ENCODE measurements at places on chromosomes 5 and 9. TPM values are rescaled to one million over a fixed set of nuclear protein-coding genes. Genes with fewer than 3 reads are reported as not detected.

GRCh38 chr9:3292311-3292710, 233.5 kb downstream of the RFX3 start:
- no peak overlapping the region for H3K4me3 ChIP-seq
- no peaks in the 10 kb centered on the region for H3K27me3 ChIP-seq
- no peak overlapping the region for H3K27ac ChIP-seq
- peaks cover 19% of the 10 kb centered on the region for H3K4me1 ChIP-seq
- no peak for DNase-seq

DNA sequence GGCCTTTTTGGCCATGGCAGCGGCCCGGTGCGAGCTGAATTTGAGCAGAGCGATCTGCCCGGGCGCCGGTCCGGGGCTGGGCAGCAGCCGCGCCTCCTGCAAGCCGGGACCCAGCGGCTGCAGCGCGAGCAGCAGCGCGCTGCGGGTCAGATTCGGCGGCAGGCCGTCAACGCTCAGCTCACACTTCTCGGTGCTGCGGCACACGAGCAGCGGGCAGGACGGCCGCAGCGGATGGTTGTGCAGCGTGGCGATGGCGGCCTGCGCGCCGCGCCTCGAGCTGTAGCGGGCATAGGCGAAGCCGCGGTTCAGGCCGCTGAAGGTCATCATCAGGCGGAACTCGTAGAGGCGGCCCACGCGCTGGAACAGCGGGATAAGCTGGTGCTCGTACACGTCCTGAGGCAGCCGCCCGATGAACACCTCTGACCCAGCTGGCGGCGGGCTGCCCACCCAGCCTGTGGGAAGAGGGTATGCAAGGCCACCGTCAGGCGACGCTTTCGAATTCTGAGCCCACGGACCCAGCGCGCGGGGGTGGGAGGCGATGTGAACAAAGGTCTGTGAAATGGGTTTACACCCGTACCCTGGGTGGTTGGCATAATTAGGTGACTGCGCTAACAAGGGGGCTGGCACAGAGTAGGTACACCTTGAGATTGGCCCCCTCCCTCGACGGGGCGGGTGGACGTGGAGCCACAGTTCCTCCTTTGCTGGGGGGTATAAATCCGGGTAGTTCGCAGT, 755 bp downstream of the DND1 start:
- no peaks in the 10 kb centered on the region for H3K4me1 ChIP-seq
- H3K4me3 ChIP-seq = no peak overlapping the region
- H3K36me3 ChIP-seq = peaks cover 46% of the 10 kb centered on the region
- H3K27me3 ChIP-seq = no peaks in the 10 kb centered on the region
- no peak for DNase-seq

DNA sequence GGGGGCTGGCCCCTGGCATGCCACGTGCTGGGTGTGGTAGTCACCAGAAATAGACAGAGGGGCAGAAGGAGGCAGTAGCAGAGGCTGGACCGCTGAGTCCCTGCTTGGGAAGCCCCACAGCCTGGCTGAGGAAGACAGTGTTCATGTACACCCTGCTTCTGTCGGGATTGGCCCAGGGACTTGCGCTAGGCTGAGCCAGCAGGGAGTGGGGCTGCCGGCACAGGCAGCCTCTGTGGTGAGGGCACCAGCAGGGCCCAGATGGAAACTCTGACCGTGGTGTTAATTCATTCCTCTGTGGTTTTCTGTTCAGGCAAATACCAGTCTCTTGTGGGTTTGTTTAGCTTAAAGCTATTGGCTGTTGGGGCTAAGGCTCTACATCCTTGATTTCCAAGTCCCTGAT, 108.6 kb upstream of the RAD23B start:
- H3K36me3 ChIP-seq = no peaks in the 10 kb centered on the region
- DNase-seq = no peak
- no peak overlapping the region for H3K4me3 ChIP-seq
- no peaks in the 10 kb centered on the region for H3K27me3 ChIP-seq

DNA sequence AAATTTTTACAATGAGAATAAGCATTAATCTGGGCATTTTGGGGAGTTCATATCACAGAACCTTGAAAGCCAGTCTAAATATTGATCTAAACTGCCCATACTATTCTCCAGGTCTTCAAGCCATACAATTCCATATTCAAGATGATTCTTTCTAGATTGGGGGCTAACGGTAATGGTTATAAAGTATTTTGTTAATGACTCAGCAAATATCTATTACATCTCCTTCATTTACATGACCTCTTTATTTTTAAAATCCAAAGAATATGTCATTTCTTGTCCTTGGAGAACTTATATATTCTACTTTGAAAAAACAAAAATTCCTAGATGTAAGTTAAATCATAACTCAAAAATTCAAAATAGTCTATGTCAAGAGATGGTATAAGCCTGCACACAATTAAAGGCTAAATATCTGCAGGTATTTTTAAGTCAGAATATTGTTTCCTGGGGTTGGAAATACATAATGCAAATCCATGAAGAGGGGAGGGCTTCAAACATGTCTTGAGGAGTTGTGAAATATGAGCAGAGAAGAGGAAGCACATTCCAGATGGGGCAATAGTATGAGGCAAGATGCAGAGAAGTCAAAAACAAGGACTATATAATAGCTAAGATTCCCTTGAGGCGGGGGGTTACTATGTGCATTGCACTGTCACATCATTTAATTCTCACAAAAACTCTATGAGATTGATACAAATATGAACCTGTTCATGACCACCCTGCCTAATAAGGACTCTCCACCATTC, 526.4 kb downstream of the NR2F1-AS1 start:
- H3K27me3 ChIP-seq = no peaks in the 10 kb centered on the region
- peaks cover 20% of the 10 kb centered on the region for H3K4me1 ChIP-seq
- no peaks in the 10 kb centered on the region for H3K36me3 ChIP-seq

DNA sequence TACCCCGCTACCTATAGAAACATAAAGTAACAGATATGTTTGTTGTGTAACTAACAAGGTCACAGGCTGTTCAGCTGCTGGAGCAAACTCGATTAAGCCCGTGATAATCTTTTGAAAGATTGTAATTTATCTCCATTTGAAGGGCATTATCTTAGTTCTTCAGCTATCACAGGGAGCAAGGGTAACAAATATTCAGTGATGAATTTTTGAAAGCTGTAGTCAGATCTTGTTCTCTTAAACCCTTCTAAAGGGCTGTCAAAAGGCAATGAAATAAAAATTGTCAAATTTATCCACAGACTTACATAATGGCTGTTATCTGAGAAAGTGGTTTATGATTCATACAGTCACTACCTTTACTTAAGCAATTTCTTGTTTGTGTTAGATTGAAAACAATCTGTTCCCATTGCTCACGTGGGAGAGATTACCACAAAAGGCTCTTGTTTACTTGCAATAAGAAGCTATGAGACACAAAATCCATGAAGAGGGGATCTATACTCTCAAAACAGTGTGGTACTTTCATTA, 78.3 kb upstream of the ZNF608 start:
- no peak for DNase-seq
- no peak overlapping the region for H3K4me3 ChIP-seq
- no peaks in the 10 kb centered on the region for H3K27me3 ChIP-seq
- H3K36me3 ChIP-seq = no peaks in the 10 kb centered on the region
- H3K27ac ChIP-seq = no peak overlapping the region

Gene EXOSC3
- 31.6 TPM for total RNA-seq

Gene ABLIM3
- total RNA-seq = 0.64 TPM

Gene EXOSC2
- total RNA-seq = 26.2 TPM

Gene IL31RA
- total RNA-seq = not detected

Data from osteocyte (in vitro differentiated cells).